ENCODE measurements at places on chromosomes 1 and 21. TPM values are rescaled to one million over a fixed set of nuclear protein-coding genes. Genes with fewer than 3 reads are reported as not detected.

Gene TEDDM1
- not detected for total RNA-seq

- no peak overlapping the region for H3K27ac ChIP-seq
- H3K27me3 ChIP-seq = no peaks in the 10 kb centered on the region
- no peak for DNase-seq
- H3K4me3 ChIP-seq = no peak overlapping the region
- no peaks in the 10 kb centered on the region for H3K4me1 ChIP-seq
Observed at GRCh38 chr1:158496374-158496773, 24.4 kb downstream of the OR10R2 start.

- H3K36me3 ChIP-seq = no peaks in the 10 kb centered on the region
- H3K27ac ChIP-seq = no peak overlapping the region
- no peaks in the 10 kb centered on the region for H3K4me1 ChIP-seq
- DNase-seq = no peak
- no peaks in the 10 kb centered on the region for H3K27me3 ChIP-seq
Observed at GRCh38 chr1:175808573-175808972, 65.2 kb upstream of the TNR start.

Gene CD5L
- 6.8 TPM for total RNA-seq

- H3K36me3 ChIP-seq = peaks cover 8% of the 10 kb centered on the region
- H3K4me3 ChIP-seq = no peak overlapping the region
- no peak overlapping the region for H3K27ac ChIP-seq
- no peak for DNase-seq
Observed at GRCh38 chr1:63407002-63407401, 39.6 kb downstream of the ALG6 start.

Gene DNAJC6
- 10.5 TPM for total RNA-seq

Gene ARHGEF16
- total RNA-seq = 10.6 TPM

DNA sequence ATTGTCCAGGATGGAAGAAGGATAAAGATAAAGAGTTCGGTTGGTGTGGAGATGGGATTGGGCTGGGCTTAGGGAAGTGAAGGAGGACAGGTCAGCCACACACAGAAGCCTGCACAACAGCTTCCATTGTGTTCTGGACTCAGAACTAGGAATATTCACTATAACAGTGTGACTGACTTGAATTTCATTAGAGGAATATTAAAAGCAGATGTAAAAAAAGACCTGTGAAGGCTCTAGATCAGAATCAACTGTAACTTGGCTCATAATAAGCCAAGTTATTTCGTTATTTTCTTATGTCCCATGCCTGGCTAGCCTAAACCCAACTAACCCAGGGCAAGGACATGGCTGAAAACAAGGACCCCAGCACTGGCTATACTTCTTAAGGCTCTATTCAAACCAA lies 56.6 kb upstream of the GPR88 start:
- DNase-seq = no peak
- H3K4me3 ChIP-seq = no peak overlapping the region
- no peaks in the 10 kb centered on the region for H3K4me1 ChIP-seq
- H3K36me3 ChIP-seq = peaks cover 15% of the 10 kb centered on the region
- no peak overlapping the region for H3K27ac ChIP-seq

- H3K4me1 ChIP-seq = peaks cover 56% of the 10 kb centered on the region
- no peaks in the 10 kb centered on the region for H3K27me3 ChIP-seq
- no peak overlapping the region for H3K27ac ChIP-seq
- no peaks in the 10 kb centered on the region for H3K36me3 ChIP-seq
- DNase-seq = no peak
Observed at GRCh38 chr1:205443585-205444299, 12.1 kb downstream of the BLACAT1 start.

DNA sequence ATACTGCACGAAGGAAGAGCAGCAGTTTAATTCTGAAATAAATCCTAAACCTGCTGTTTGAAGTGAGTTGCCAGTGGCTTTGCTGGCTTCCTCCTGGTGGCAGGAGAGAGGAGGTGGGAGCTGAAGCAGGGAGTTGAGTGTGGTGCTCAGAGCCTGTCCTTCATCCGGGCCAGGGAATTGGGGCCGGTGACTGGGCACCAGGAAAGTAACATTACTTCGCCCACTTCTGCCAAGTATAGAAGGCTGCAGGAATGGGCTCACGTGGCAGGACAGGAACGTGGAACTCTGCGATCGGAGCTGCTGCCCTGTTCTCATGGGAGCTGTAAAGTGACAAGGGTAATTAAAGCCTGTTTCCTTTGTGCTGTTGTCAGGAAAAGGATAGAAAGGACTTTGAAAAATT lies 8.7 kb downstream of the TOR3A start:
- H3K36me3 ChIP-seq = peaks cover 86% of the 10 kb centered on the region
- peak overlapping the region; percentile 20 for H3K27ac ChIP-seq
- no peak overlapping the region for H3K4me3 ChIP-seq
- no peaks in the 10 kb centered on the region for H3K27me3 ChIP-seq
- no peak for DNase-seq

Gene RORC
- total RNA-seq = 21.7 TPM

Gene SYCP1
- not detected for total RNA-seq

DNA sequence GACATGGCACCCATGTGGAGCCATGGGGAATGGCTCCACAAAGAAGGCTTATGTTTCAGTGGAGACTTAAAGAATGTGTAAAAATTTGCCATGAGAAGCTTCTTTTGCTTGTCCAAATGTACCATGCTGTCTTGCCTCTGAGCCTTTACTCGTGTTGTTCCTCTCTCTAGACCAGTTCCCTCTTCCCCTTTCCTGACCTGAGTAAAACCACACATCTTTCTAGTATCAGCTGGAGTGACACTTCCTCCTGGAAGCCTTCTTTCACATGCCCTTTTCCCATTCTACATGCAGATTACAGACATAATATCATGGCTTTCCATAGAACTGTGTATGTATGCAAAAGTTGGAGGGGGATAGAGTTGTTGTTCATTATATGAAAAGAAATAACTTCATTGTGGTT lies 13.6 kb upstream of the GPX7 start:
- H3K27ac ChIP-seq = no peak overlapping the region
- no peaks in the 10 kb centered on the region for H3K4me1 ChIP-seq
- no peak for DNase-seq
- no peak overlapping the region for H3K4me3 ChIP-seq
- no peaks in the 10 kb centered on the region for H3K27me3 ChIP-seq

DNA sequence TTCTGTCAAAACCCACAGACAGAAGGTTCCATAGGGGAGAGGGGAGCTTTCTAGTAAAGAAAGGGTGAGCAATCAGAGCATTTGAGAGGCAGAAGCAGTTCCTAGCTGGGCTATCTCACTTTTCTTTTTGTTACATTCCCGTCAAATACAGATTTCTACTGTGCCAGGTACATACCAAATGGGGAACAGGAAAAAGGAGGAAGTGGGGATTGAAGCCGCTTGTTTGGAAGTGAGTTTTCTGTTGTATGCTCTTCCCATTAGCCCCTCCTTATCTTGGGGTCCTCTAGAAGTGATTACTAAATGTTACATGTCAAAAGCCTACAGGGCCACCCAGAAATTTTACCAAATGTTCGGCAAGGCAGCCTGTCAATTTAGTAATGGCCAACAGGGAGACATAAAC lies 116.1 kb downstream of the PAPPA2 start:
- H3K27ac ChIP-seq = no peak overlapping the region
- no peaks in the 10 kb centered on the region for H3K4me1 ChIP-seq
- DNase-seq = no peak

DNA sequence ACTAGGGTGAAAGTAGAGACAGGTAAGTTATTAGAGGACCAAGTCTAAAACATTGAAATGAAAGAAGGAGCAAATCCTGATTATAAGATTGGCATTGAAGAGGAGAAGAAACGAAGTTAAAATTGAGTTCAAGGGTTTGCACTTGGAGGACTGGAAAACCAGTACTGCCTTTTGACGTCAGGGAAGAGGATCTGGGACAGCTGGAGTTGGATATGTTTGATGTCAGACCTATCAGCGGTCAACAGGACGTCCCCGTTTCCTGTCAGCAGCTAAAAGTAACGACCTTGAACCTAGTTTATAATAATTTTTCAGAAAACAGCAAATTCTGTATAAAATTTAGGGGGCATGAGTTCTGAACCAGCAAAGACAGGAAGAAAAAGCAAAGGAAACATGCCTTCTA lies 1.2 kb upstream of the NID1 start:
- H3K36me3 ChIP-seq = no peaks in the 10 kb centered on the region
- peak overlapping the region; percentile 93 for H3K27ac ChIP-seq
- peaks cover 19% of the 10 kb centered on the region for H3K27me3 ChIP-seq
- peaks cover 37% of the 10 kb centered on the region for H3K4me1 ChIP-seq
- DNase-seq = no peak
- peak overlapping the region; percentile 77 for H3K4me3 ChIP-seq

Gene SYT11
- 9.6 TPM for total RNA-seq

DNA sequence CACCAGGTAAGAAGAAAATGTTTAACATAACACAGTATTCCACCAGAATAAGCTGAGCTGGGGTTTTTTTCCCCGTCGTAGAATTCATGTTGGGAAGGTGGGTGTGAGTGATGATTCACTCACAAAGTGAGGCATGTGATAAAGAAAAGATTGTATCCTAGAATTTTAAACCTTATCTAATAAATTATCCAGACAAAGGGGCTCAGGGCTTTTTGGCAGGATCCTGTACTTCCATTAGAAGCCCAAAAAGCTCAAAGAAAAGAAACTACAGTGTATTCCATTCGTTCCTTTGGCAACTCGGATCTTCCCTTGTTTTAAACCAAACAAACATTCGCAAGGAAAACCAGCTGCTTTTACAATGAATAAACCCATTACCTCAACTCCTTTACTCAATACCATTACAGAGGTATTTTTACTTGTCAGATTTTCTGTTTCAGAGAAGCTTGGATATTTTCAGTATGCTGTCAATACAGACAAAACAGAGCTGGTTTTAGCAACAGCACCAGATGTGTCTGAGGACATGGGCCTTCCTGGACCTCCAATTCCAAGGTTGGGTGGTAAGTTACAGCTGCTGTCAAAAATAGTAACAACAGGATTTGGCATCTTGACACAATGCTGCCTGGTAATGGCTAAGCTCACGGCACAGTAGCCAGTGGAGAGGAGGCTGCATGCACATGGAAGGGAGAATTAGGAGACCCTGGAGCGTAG lies 159.9 kb upstream of the RUNX1 start:
- H3K4me1 ChIP-seq = peaks cover 8% of the 10 kb centered on the region
- H3K36me3 ChIP-seq = no peaks in the 10 kb centered on the region
- H3K27me3 ChIP-seq = no peaks in the 10 kb centered on the region
- no peak overlapping the region for H3K4me3 ChIP-seq
- no peak overlapping the region for H3K27ac ChIP-seq

DNA sequence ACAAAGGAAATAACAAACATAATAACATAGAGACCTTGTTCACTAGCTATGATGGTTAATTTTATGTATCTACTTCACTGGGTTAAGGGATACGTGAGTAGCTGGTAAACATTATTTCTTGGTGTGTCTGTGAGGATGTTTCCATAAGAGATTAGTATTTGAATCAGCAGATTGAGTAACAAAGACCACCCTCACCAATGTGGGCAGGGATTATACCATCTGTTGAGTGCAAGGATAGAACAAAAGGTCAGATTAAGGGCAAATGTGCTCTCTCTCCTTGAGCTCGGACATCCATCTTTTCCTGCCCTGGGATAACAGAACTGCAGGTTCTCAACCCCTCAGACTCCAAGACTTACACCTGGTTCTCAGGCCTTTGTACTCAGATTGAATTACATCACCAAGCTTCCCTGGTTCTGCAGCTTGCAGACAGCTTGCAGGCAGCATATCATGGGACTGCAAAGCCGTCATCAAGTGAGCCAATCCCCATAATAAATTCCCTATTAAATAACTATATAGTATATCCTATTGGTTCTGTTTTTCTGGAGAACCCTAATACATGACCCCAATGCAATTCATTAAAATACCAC lies 9.2 kb downstream of the SPATA6 start:
- no peaks in the 10 kb centered on the region for H3K27me3 ChIP-seq
- H3K36me3 ChIP-seq = no peaks in the 10 kb centered on the region
- DNase-seq = no peak

DNA sequence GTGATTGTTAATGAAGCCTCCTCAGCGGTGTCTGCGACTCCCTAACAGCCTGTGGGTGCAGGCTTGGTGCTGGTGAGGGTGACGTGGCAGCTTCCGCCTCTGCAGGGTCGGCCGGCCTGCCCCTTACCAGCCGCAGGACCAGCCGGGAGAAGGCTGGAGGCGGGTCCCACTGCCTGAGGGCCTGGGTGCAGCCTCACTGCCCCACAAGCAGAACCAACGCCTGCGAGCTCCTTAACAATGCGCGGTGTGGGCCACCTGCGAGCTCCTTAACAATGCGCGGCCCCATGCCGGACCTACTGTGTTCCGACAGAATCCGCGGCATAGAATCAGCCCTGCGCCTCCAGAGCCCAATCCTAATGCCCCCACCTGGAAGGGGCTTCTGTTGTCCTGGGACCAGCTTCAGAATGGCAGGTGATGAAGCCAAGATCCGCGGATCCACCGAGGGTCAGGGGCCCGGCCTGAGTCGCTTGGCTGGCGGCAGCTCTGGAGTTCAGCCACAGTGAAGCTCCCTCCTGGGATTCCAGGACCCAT lies 54.4 kb upstream of the AJAP1 start:
- no peak overlapping the region for H3K4me3 ChIP-seq
- no peak for DNase-seq
- no peaks in the 10 kb centered on the region for H3K4me1 ChIP-seq
- no peak overlapping the region for H3K27ac ChIP-seq
- H3K27me3 ChIP-seq = peaks cover 13% of the 10 kb centered on the region
- H3K36me3 ChIP-seq = no peaks in the 10 kb centered on the region

DNA sequence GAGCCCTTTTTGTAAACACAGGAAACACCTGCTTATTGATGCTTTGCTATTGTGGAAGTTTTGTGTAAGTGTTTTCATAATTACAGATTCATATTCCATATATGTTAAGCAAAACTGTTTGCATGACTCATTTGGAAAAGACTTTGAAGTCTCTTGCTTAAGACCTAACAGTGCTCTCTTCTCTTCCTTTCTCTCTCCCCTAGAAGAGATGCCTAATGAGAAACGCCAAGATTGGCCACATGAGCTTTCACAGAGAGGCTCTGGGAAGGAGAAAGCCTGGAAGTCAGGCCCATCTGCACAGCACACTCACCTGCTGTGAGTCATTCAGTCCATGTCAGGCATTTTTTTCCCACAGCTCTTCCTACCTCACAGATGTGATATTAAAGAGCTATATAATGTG lies 101.6 kb upstream of the PALMD start:
- no peak overlapping the region for H3K4me3 ChIP-seq
- no peak overlapping the region for H3K27ac ChIP-seq
- no peak for DNase-seq
- H3K4me1 ChIP-seq = no peaks in the 10 kb centered on the region
- no peaks in the 10 kb centered on the region for H3K36me3 ChIP-seq
- no peaks in the 10 kb centered on the region for H3K27me3 ChIP-seq

Gene CELA2A
- total RNA-seq = not detected

GRCh38 chr1:26856604-26857469 lies 6.1 kb upstream of the SFN start:
- H3K4me1 ChIP-seq = peaks cover 5% of the 10 kb centered on the region
- H3K36me3 ChIP-seq = peaks cover 55% of the 10 kb centered on the region
- no peak overlapping the region for H3K4me3 ChIP-seq
- no peak for DNase-seq
- H3K27ac ChIP-seq = no peak overlapping the region
